ENCODE measurements at places on chromosomes 6 and 20. TPM values are rescaled to one million over a fixed set of nuclear protein-coding genes. Genes with fewer than 3 reads are reported as not detected.

Gene NKX2-4
- total RNA-seq: not detected

Gene FLRT3
- total RNA-seq: 0.54 TPM

Gene ULBP2
- 3.3 TPM for total RNA-seq

Gene ASIP
- not detected for total RNA-seq

Gene SLC26A8
- not detected for total RNA-seq

Gene OR2J3
- total RNA-seq: not detected

Gene NEDD9
- 0.33 TPM for total RNA-seq

Gene CD83
- 2.9 TPM for total RNA-seq

Gene SFT2D1
- 37.7 TPM for total RNA-seq

Gene RAD21L1
- not detected for total RNA-seq
